NCI-H2171 (cell line): ENCODE measurements at places on chromosomes 16 and 17.

- no peak for DNase-seq
Measured at GRCh38 chr16:56029026-56029425, 153.9 kb upstream of the CES5A start.

GRCh38 chr17:76153640-76154039, 12.6 kb upstream of the FOXJ1 start:
- DNase-seq: no peak

DNA sequence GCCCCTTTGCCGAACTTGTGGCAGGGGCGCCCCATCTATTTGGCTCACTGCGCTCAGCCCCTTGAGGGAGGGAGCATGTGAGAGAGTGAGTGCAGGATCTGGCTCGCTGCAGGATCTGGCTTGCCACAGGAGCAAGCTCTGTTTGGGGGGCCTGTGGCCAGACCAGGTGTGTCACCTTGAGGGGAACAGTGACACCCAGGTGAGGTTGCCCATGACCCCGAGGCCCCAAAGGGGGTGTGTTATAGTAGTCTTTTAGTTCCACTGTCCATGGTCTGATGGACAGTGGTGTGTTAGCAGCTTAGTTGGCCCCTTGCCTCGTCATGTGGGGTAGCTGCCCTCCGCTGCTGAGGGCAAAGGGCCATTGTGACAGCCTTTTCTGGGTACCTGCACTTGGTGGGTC, 41.6 kb downstream of the CCDC42 start:
- no peak for DNase-seq

GRCh38 chr16:9706217-9706836, 475.9 kb downstream of the GRIN2A start:
- no peak for DNase-seq

DNA sequence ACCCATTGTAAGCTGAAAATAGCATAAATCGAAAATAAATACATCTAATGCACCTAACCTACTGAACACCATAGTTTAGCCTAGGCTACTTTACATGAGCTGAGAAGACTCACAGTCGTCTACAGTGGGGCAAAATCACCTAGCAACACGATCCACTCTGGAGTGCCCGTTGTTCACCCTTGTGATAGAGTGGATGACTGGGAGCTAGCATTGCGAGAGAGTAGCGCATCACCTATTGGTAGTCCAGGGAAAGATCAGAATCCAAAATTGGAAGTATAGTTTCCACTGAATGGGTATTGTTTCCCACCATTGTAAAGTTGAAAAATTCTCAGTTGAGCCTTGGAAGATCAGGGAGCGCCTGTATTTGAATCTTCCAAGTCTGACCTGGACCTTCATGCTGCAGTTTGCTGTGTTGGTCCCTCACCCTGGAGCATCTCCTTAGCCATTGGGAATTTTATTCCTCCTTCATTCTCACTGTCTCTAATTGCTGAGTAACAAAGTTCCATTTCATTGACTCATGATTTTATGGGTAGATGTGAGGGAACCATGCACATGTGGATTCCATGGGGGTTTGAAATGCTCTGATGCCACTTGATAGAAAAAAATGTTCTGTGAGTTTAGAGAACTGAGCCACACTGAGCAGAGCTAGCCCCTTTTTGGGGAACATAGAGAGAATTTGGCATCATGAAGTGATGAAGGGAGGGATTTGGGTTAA, 19.6 kb downstream of the AKAP1 start:
- DNase-seq: no peak

DNA sequence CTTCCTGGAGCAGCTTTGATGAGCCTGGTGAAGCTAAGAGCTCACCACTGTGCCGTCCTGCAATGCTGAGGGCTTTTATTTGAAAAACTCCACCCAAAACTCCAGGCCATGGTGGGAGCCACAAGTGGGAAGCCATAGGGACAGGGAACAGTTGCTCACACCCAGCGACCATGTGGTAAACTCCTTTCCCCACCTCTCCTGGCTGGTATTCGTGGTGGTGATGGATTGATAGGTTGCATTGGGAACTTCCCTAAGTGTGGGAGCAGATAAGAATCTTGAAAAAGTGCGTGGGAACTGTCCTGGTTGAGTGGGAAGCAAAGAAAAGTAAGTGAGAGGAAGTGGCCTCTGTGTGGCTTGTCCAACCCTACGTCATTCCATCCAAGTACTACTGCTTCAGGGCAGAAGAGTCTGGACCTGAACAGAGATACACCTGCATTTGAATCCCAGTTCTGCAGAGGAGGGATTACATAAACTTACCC, at the start of gene CCL1:
TSS of gene CCL1 (minus strand) at position 51 of the 479 bp plus-strand sequence. CDS start 72 bp downstream, outside the sequence.
- no peak for DNase-seq

- no peak for DNase-seq
Measured at GRCh38 chr17:5922476-5922875, 147.7 kb upstream of the WSCD1 start.

DNA sequence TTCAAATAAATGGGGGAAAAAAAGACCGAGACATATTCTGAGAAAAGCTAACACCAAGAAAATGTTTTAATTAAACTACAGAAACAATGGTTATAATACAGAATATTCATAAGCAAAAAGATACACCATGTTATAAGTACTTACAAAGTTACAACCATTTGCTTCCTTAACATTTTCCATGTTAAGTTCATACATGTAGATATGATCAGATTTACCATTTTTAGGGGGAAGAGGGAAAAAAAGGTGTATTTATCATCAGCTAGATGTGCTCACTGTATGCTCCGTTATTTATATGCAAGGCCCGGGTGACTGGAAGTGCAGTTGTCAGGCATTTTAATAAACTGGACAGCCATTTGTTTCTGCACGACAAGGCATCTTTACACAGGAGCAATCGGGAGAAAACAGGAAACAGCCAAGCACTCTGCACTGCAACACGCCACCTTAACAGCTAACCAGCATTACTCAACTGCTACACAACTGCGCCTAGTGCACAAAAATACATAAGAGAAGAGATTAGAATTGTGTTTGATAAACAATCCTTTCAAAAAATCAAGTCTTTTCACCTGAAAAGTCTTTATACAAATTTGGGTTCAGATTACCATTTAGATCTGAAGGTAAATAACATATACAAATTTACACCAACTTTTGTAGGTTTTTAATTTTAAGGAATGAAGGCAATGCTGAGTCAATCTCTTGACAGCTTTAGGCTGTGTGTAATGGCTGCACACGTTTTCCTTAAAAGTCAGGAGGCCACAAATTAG, 2.9 kb downstream of the SRSF2 start:
- DNase-seq: no peak

GRCh38 chr17:61943117-61943516, 15.3 kb upstream of the INTS2 start:
- no peak for DNase-seq

DNA sequence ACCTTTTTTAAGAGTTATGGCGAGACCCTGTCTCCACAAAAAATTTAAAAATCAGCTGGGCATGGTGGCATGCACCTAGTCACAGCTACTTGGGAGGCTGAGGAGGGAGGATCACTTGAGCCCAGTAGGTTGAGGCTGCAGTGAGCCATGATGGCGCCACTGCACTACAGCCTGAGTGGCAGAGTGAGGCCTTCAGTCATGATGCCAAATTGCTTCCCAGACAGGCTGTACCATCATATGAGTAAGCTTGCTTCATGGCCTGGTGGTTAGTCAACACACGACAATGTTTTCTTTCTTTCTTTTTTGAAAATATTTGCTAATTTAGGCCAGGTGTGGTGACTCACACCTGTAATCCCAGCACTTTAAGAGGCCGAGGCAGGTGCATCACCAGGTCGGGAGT, 12.5 kb downstream of the NTAN1 start:
- no peak for DNase-seq

- DNase-seq: no peak
Measured at GRCh38 chr17:40922239-40922638, 15.2 kb downstream of the KRT23 start.

GRCh38 chr17:41513168-41513547, 5.5 kb downstream of the KRT15 start:
- no peak for DNase-seq
